DND-41 (cell line): ENCODE measurements at places on chromosomes 13 and 19.

DNA sequence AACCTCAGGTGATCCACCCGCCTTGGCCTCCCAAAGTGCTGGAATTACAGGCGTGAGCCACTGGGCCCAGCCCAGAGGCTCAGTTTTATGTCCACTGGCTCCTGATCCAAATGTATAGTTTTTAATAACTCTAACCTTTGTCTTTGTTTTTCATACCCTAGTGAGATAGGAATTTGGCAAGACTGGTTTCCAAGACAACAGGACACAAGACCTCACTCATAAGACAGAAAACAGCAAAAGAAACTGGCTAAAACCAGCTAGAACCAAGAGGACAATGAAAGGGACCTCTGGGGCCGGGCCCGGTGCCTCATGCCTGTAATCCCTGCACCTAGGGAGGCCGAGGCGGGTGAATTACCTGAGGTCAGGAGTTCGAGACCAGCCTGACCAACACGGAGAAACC is 27.6 kb downstream of the CPT1C start:
- no peak for DNase-seq

GRCh38 chr13:62040806-62041205 is 625.2 kb upstream of the PCDH20 start:
- DNase-seq, result no peak

- DNase-seq, result no peak
These were observed 21.9 kb downstream of the CEBPA start for GRCh38 chr19:33280351-33280921.

- peak; percentile 37 for DNase-seq
These were observed 432 bp downstream of the ZNF611 start for GRCh38 chr19:52734331-52734892.

DNA sequence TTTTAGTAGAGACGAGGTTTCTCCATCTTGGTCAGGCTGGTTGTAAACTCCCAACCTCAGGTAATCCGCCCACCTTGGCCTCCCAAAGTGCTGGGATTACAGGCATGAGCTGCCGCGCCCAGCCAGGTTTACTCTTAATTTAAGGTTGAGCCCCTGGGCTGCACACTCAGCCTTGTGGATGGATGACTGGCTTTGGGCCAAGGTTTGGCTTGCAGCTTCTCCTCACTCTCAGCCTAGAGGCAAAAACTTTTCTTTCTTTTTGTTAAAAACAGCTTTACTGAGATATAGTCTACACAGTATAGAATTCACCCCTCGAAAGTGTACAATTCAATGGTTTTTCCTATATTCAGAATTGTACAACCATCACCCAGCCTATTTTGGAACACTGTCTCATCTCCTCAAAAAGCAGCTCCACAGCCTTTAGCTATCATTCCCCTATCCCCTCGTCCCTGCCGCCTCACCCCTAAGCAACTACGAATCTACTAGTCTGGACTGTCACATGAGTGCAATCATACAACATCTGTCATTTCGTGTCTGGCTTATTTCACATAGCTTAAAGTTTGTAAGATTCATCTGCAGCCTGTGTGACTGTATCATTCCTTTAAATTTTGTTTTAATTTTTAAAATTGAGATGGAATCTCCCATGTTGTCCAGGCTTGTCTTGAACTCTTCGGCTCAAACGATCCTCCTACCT is 14.5 kb upstream of the TSPAN16 start:
- no peak for DNase-seq

GRCh38 chr19:2083174-2083854 is 12.8 kb downstream of the MOB3A start:
- peak; percentile 92 for DNase-seq
